ENCODE measurements at places on chromosomes 3 and 15.

- no peak for DNase-seq
Measured at GRCh38 chr3:63441262-63441661, 163.2 kb downstream of the SYNPR start.

GRCh38 chr3:29185706-29186105, 95.2 kb upstream of the RBMS3 start:
- DNase-seq = no peak

- no peak for DNase-seq
Measured at GRCh38 chr15:25134546-25134945, 179.8 kb downstream of the SNRPN start.

- DNase-seq = no peak
Measured at GRCh38 chr15:88538972-88539371, 7.5 kb downstream of the DET1 start.

DNA sequence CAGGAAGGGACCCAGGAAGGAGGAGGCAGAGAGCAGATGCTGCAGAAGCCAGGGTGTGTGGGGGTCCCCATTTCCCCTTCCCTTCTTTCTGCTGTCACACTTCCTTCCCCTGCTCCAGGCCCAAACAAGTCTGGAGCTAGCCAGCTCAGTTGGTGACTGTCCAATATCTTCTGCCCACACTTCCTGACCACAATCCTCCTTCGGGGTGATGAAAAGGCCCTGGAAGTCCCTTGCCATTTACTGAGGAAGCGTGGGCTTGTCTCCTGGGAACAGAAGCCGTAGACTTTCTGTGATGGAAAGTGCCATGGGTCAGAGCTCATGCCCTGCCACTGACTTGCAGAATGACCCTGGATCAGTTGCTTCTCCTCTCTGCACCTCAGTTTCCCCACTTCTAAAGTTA, 39.0 kb downstream of the ANAPC13 start:
- DNase-seq = no peak

- DNase-seq = no peak
Measured at GRCh38 chr3:22450786-22451400, 699.9 kb upstream of the ZNF385D start.

GRCh38 chr3:42067326-42067725, 23.8 kb upstream of the TRAK1 start:
- DNase-seq = no peak

GRCh38 chr3:46981932-46982471, 2.5 kb downstream of the NBEAL2 start:
- DNase-seq = no peak

DNA sequence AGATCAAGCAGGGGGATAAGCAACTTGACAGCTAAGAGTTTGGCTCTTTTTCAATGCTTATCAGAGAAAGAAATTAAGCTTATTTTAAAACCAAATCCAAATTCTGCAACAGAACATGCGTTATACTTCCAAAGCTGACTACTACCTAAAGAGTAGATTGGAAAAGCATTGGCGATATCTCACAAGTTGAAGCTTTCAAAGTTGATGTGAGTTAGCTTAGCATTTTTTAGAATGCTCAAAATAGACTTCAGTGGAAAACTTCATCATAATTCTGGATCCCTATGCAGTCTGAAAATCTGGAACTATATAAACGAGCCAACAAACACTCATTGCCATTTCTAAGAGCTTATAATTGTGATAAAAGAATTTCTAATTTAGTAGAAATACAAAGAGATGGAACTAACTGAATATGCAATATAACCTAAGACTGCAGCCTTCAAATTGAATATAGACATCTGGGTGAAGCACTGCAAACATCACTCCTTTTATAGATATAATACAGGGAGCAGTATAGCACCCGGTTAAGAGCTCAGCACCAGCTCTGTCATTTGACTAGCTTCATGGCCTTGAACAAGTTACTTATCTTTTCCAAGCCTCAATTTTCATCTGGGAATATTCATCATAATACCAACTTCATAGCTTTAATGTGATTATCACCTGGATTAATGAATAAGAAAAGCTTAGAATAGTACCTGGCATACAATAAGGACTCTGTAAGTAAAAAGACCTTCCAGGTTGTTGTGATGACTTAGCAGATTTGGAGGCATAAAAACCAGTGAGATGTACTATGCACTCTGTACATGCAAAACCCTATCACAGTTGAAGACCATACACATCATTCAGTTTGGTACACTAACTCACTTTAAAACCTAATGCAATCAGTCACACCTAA, 242.7 kb upstream of the TTC14 start:
- no peak for DNase-seq

DNA sequence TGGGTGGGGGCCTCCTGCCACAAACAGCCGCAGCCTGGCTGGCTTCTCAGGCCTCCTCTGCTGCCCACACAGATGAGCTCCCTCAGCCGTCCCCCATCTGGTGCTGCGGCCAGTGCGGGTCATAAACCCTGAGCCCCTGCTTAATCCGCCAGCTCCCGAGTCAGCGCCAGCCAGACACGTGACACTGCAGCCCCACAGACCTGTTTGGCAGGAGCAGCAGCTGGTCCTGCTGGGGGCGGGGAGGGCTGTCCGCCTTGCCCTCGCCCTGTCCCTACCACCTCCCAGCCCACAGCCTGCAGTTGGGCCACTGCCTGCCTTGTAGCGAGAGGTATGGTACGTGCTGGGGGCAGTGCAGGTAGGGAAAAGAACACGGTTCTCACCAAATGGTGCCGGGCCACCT, 86.2 kb downstream of the IQSEC1 start:
- no peak for DNase-seq

GRCh38 chr3:69385123-69385722, 665 bp downstream of the FRMD4B start:
- no peak for DNase-seq

GRCh38 chr3:167882057-167882667, 146.6 kb downstream of the SERPINI1 start:
- peak; percentile 35 for DNase-seq

- DNase-seq = no peak
Measured at GRCh38 chr15:88428053-88428452, 39.1 kb downstream of the MRPL46 start.

DNA sequence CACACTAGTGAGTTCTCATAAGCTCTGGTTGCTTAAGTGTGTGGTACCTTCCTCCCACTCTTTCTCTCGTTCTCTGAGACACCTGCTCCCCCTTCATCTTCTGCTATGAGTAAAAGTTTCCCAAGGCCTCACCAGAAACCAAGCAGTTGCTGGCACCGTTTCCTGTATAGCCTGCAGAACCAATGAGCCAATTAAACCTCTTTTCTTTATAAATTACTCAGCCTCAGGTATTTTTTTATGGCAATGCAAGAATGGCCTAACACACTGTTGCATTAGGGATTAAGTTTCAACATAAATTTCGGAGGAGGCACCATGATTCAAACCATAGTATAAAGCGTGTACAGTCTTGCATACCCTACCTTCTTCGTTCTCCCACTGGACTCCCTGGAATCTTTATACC, 252.3 kb upstream of the CHRM5 start:
- DNase-seq = no peak

DNA sequence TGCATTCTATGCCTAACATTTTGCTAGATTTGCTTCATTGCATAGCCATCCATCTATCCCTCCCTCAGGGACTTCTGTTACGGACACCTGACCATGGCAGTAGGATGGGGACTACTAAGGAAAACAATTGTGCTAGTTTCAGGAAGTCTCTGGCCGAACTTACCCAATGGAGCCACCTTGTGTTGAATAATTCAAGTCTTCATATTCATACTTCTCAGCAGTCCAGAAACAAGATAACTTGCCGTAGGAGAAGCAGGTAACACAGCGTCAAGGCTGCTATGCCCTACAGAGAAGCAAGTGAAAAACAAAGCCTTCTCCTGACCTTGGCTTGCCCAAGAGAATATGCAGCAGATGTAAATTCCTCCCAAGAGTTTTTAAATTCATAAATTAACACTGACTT, 685.3 kb downstream of the GRM7 start:
- no peak for DNase-seq

DNA sequence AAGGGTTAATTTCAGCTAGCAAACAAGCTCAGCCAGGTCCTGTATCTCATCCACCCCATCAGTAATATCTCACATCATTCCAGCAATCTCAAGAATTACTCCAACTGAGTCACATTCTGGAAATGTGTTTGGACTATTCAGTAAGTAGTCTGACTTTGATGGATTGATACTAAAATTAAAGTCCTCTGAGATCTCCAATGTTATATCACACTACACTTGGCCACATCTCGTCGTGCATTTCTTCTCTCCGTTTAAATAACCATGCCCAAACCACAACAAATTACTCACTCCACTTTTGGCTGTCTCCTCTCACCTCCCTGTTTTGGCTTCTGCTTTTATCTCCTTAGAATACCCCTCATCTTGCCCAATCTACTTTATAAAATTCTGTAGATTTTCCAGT, 292.2 kb downstream of the PYDC2 start:
- no peak for DNase-seq

DNA sequence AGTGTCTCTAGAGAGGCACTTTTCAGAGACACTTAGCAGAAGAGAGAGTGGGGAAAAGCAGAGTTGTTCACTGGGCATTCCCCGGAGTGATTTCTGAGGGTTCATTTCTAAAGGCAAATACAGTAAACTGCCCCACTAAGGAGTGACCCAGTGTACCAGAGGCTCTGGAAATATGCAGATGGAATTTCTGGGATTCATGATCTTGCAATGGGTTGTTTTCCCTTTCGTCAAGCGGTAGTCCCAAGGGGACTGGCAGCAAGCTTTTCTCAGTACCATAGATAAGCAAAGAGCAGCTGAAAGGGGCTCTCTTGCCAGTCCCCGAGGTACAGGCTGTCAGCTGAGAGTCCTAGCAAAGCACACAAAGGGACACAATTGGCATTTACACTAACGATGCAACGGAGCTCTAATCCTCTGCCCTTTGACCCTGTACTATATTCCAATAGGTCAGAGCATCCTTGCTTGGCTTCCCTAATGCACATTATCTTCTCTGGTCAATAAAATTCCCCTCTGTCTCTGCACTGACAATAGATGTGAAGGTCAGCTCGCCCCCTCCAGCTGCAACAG, 155.6 kb downstream of the SEMA6D start:
- no peak for DNase-seq

DNA sequence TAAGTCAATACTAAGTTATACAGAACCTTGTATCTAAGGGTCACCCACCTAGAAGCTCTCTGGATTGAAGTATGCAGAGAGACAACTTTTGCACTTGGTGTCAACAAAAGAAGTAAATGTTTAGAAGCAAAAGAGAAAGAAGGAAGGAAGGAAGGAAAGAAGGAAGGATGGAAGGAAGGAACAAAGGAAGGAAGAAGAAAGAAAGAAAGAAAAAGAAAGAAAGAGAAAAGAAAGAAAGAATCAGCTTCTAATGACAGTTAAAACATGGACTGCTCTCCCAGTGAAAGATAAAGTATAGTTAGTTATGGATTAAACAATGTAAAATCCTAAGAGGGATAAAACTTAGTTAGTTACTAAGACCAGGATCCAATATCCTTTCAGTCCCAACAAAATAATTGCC, 613.8 kb upstream of the NR2F2 start:
- DNase-seq = no peak

DNA sequence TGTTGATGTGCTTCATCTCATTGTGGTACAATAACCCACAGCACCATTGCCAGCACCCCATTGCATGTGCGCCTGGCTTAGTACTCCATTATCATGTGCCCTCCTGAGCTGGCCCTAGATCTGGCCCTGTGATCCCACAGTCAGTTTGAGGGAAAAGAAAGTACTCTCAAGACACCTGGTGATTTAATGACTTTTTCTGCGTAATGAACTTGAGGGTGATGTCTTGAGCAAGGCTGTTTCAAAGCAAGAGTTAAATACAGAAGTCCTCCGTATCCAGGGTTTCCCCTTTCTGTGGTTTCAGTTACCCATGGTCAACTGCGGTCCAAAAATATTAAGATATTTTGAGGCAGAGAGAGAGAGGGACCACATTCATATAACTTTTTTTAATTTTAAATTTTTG, 16.3 kb downstream of the C3orf20 start:
- no peak for DNase-seq

DNA sequence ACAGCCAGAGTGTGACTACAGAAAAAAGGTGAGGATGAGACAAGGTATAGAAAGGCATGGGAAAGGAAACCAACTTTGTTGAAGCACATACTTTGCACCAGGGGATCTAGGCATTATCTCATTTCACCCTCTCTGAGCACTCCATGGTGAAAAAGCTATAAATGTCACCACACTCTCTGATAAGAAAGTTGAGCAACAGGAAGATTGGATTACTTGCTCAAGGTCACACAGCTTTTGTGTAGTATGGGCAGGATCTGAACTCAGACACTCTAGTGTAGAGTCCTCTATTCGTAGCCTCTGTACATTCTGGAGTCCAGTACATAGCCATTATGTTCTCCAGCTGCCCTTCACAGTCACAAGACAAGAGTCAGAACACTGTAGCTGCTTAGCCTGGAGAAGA, 163.4 kb upstream of the SEMA6D start:
- no peak for DNase-seq

DNA sequence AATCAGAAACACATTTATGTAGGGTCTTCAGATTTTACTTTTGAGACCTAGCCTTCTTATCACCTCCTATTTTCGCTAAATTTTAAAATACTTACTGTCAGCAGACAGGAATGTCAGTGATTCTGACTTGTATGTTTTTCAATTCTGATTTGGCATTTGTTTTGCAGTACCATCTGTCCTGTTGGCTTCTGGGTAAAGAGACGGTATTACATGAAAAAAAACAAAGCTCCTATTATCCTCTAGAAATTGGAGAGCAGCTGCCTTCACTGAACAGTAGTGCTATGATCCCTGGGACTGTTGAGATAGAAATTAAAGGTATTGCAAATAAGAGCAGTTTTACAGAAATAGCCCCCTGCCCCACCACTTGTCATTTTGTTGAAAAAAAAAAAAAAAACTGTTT, 8.4 kb downstream of the ARMC8 start:
- no peak for DNase-seq

DNA sequence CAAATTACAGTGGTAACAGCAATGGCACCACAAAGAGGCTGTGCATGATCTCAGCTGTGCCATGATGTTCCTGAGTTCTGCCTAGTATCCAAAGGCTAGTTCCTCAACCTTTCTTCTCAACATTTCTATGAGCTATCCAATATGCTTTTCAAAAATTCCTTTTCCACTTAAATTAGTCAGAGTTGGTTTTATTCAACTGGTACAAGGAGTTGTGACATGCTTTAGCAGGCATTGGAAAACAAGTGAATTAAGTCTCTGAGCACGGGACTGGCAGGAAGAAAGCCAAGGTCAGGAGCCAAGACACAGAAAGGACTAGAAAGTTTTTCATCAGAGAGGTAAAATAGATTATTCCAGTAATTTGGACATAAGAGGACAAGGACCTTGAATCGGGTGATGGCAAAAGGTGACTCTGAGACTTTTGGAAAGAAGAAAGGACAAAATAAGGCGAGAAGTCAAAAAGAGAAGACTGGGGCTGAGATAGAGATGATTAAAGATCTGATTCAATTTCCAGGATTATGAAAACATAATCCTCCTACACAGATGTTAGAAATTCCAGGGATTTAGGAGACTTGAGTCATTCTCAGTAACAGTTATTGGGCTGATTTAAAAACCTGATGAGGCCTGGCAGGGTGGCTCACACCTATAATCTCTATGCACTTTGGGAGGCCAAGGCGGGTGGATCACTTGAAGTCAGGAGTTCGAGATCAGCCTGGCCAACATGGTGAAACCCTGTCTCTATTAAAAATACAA, 36.1 kb downstream of the PBRM1 start:
- DNase-seq = no peak
